ENCODE measurements at places on chromosomes 16 and 17.

DNA sequence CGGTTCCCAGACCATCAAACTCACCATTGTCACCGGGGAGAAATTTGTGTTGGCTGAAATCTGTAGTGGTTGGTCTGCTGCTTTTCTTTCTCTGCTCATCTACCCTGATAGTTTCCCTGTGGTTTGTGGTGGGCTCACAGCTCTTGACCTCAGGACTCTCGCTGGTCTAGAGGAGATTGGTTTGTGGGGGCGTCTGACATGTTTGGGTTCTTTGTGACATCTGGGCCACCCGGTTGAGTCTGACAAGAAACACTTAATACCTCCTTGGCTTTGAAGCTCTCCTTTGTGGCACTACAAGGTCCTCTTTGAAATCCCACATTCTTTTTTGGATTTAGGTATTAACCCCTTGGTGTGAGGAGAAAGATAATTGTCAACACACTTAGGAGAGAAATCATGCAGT, 662.0 kb downstream of the WWOX start:
- no peak for DNase-seq
- H3K4me3 ChIP-seq = no peak overlapping the region
- H3K27me3 ChIP-seq = no peaks in the 10 kb centered on the region
- H3K36me3 ChIP-seq = no peaks in the 10 kb centered on the region

DNA sequence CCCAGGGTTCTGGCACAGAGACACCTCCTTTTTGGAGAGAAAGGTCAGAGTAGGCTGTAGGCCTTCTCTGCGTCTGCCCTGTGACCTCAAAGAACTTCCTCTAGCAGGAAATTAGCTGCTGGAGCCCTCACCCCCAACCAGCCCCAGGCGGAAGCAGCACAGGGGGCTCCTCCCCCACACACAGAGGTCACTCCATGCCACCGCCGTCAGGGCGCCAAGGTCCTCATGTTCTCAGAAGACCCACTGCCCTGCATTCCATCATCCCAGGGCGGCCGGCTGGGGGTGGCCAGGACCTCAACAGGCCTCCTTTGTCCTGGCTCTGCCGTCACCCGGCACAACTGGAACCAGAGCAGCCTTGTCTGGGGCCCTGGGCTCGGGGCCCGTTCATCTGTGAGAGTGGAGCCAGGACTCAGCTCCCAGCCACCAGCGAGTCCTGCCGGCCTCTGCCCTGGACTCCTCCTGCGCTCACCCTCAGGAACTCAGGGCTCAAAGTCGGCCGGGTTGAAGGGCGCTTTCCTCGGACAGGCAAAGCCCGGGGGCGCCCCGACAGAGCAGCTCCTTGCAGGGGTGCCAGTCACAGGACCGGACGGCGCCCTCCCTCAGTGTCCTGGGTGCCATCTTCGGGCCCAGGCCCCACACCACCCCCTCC, 1.2 kb downstream of the TMC6 start:
- peak overlapping the region; percentile 79 for H3K27ac ChIP-seq
- H3K36me3 ChIP-seq = peaks cover 15% of the 10 kb centered on the region
- H3K27me3 ChIP-seq = no peaks in the 10 kb centered on the region
- peak; percentile 24 for DNase-seq
- H3K4me3 ChIP-seq = peak overlapping the region; percentile 95

GRCh38 chr16:19119564-19119963, 5.8 kb downstream of the ITPRIPL2 start:
- no peaks in the 10 kb centered on the region for H3K36me3 ChIP-seq
- peak overlapping the region; percentile 95 for H3K27ac ChIP-seq
- peaks cover 65% of the 10 kb centered on the region for H3K4me1 ChIP-seq
- no peaks in the 10 kb centered on the region for H3K27me3 ChIP-seq
- peak overlapping the region; percentile 65 for H3K4me3 ChIP-seq

- H3K4me1 ChIP-seq = no peaks in the 10 kb centered on the region
- peaks cover 46% of the 10 kb centered on the region for H3K27me3 ChIP-seq
- H3K36me3 ChIP-seq = no peaks in the 10 kb centered on the region
- no peak overlapping the region for H3K27ac ChIP-seq
- DNase-seq = no peak
- no peak overlapping the region for H3K4me3 ChIP-seq
Measured at GRCh38 chr16:54284319-54284930, 2.2 kb downstream of the IRX3 start.

DNA sequence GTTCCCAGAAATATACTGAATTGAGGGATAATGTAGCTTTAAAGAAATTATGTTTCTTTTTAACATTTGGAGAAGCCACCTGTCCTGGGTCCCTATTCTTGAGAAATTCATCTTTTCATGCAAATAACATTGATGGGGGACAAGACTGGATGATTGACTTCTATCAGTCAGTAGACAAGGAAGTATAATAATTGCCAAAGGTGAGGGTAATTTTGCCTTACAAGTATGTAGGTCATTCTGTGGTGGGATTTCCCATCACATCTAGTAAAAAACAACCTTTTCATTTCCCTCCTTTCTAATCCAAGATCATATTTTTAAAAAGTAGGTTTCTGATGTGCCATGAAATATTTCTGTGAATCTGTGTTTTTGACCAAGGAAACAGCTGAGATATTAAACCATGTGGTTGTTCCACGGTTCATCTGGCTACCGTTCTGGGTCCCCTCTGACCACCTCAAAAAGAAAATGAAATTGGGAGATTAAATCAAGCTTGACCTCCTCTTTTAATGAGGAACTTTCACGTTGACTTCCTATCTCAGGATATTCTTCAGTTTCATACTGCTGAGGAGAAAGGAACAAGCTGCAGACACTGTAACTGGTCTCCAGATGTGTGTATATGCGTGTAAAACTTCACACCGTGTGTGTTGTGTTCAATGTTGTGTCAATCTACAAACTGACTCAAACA, 138.6 kb downstream of the MAP2K6 start:
- no peaks in the 10 kb centered on the region for H3K27me3 ChIP-seq
- peaks cover 16% of the 10 kb centered on the region for H3K4me1 ChIP-seq

DNA sequence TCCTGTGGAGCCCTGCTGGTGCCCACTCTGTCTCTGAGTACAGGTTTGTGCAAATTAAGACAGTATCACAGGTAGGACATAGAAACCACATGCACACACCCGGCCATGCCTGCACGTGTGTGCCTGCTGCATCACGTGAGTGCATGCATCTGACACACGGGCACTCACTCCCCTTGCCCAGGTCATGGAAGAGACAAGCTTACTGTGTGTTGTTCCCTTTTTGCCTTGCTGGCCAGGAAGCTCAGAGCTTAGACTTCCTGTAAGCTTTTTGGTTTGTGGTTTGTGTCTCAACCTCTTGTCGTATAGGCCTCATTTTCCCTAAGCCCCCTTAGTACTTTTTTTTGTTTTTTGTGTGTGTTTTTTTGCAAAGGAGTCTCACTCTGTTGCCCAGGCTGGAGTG, 25.0 kb downstream of the ZNF469 start:
- H3K36me3 ChIP-seq = no peaks in the 10 kb centered on the region
- H3K27me3 ChIP-seq = no peaks in the 10 kb centered on the region
- H3K4me1 ChIP-seq = no peaks in the 10 kb centered on the region

GRCh38 chr16:29734786-29735185, 11.0 kb downstream of the C16orf54 start:
- no peak for DNase-seq
- H3K4me1 ChIP-seq = no peaks in the 10 kb centered on the region
- no peak overlapping the region for H3K27ac ChIP-seq
- no peak overlapping the region for H3K4me3 ChIP-seq
- no peaks in the 10 kb centered on the region for H3K27me3 ChIP-seq

DNA sequence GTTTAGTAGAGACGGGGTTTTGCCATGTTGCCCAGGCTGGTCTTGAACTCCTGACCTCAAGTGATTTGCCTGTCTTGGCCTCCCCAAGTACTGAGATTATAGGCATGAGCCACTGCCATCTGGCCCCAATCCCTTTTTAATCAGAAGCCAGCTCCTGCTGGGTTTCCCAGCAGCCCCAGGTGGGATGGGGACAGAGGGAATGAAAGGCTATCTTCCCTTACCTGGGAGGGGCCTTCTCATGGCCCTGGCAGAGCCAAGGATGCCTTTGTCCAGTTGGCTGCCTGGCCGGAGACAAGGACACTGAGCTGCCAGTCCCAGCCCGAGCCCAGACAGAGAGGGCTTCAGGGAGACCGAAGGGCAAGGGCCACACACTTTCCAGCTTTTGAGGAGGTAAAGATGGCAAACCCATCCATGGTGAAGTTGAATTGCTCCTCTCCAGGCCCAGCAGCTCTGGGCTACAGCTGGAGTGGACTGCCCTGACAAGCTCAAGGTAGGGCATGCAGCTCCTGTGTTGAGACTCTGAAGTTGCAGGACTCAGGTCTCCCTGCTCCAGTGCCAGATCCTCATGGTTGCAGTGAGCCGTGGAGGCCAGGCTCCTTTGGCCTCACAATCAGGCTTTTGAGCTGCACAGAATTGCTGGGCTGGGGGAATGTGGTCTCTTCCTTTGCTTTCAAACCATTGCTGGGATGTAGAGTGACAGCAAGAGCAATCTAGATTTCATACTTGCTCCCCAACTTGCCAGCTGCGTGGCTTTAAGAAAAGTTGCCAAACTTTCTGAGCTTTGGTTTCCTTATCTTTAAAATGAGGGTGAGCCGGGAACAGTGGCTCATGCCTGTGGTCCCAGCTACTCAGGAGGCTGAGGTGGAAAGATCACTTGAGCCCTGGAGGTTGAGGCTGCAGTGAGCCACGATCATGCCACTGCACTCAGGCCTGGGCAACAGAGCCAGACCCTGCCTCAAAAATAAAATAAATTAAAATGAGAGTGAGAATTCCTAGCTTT, 44.5 kb upstream of the IL34 start:
- no peak overlapping the region for H3K4me3 ChIP-seq
- no peak overlapping the region for H3K27ac ChIP-seq
- H3K4me1 ChIP-seq = no peaks in the 10 kb centered on the region
- H3K27me3 ChIP-seq = no peaks in the 10 kb centered on the region

DNA sequence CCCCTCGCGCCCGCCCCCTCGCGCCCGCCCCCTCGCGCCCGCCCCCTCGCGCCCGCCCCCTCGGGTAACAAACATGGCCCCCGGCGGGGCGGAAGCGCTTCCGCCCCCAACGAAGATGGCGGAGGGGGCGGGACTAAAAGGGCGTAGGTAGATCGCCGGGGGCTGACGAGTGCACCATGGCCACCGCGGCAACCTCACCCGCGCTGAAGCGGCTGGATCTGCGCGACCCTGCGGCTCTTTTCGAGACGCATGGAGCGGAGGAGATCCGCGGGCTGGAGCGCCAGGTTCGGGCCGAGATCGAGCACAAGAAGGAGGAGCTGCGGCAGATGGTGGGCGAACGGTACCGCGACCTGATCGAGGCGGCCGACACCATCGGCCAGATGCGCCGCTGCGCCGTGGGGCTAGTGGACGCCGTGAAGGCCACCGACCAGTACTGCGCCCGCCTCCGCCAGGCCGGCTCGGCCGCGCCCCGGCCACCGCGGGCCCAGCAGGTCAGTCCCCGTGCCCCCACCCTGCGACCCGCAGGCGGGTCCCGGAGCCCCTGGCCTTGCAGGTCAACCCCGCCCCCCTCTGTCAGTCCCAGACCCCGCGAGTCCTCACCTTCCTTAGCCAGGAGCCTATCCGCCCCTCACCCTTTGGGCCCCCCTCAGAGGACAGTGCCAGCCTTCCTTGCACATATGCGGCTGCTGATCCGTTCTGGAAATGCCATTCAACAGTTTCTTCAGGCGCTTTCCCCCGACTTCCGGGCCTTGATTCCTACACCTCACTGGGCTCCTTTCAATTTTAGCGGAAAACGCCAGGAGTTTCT, at the start of gene COG1:
COG1 (plus strand) TSS at position 162 of the 808 bp plus-strand sequence; CDS start at position 177, 15 bp downstream.
- peak; percentile 94 for DNase-seq
- peaks cover 17% of the 10 kb centered on the region for H3K4me1 ChIP-seq
- H3K36me3 ChIP-seq = peaks cover 16% of the 10 kb centered on the region
- no peaks in the 10 kb centered on the region for H3K27me3 ChIP-seq
- peak within 1 kb of the TSS; percentile 82 for H3K4me3 ChIP-seq

DNA sequence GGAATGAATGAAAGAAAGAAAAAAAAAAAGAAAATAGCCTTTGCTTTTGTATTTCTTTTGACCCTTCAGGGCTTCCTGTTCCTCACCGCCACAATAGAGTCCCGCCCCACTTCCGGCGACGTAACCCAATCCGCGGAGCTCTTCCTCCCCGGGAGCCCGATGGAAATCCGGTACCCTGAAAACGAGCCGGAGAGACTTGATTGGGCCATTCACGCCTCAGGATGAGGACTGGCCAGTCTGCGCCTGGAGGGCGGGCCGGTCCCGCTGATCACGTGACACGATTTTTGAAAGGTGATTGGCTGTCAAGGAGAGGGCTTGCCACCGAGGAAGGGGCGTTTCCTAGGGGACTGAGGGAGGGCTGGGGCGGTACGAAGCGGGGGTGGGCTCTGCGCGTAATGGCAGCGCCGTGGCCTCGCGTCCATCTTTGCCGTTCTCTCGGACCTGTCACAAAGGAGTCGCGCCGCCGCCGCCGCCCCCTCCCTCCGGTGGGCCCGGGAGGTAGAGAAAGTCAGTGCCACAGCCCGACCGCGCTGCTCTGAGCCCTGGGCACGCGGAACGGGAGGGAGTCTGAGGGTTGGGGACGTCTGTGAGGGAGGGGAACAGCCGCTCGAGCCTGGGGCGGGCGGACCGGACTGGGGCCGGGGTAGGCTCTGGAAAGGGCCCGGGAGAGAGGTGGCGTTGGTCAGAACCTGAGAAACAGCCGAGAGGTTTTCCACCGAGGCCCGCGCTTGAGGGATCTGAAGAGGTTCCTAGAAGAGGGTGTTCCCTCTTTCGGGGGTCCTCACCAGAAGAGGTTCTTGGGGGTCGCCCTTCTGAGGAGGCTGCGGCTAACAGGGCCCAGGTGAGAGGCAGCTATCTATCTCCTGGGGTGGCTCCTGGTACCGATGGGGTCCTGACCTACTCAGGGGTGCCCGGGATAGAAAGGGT, at the start of the genes PSME3IP1 and RSPRY1:
PSME3IP1 (minus strand) TSS at position 95 of the 927 bp plus-strand sequence. CDS start 12,185 bp downstream, outside the sequence.
RSPRY1 (plus strand) TSS at position 385 of the 927 bp plus-strand sequence. CDS start 18,330 bp downstream, outside the sequence.
- peak within 1 kb of the TSS; percentile 99 for H3K4me3 ChIP-seq
- H3K27me3 ChIP-seq = no peaks in the 10 kb centered on the region
- H3K36me3 ChIP-seq = no peaks in the 10 kb centered on the region
- H3K27ac ChIP-seq = peak within 1 kb of the TSS; percentile 78

GRCh38 chr16:46757339-46758050, 9.4 kb upstream of the MYLK3 start:
- H3K36me3 ChIP-seq = no peaks in the 10 kb centered on the region
- peak; percentile 4 for DNase-seq
- H3K4me1 ChIP-seq = no peaks in the 10 kb centered on the region
- no peak overlapping the region for H3K4me3 ChIP-seq
- H3K27me3 ChIP-seq = no peaks in the 10 kb centered on the region

DNA sequence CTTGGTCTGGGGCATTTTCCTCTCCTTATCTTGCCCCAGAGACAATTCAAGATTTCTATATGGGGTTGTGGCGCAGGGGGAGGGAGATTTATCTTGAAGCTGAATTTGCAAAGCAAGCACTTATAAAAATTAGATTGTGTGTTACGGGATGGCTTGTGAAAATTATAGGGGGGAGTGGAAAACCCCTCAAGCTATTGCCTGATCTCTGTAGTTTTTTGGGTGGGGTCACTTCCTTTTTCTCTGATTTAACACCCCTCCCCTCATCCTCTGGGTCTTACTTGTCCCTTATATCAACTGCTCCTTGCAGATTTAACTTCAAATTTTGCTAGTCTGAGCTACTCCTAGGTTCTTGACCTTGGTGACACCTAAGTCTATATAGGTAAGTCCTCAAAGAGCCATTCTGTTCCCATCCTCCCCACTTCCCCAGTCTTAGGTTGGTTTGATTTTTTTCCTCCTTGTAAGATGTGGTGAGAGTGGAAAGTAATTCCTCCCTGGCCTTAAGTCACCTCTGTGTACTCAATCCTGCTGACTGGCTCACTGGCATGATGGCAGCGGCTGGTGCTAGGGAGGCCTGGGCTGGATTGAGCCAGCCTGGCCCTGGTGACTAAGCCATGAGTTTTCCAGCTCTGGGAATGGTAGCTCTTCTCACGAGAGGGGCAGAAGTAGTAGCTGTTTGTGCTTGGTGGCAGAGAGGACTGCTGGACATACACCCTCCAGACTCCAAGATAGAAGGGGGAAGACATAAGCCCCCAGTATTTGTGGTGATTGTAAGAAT, 2.3 kb downstream of the ARL4D start:
- DNase-seq = peak; percentile 87
- H3K36me3 ChIP-seq = no peaks in the 10 kb centered on the region
- peak overlapping the region; percentile 83 for H3K4me3 ChIP-seq
- H3K4me1 ChIP-seq = peaks cover 31% of the 10 kb centered on the region
- H3K27me3 ChIP-seq = no peaks in the 10 kb centered on the region
